Ureter (tissue), 1 donor: ENCODE measurements at places on chromosomes 6 and 20. TPM values are rescaled to one million over a fixed set of nuclear protein-coding genes. Genes with fewer than 3 reads are reported as not detected.

GRCh38 chr6:166162599-166163342 lies 4.9 kb downstream of the TBXT start:
- DNase-seq, result no peak

DNA sequence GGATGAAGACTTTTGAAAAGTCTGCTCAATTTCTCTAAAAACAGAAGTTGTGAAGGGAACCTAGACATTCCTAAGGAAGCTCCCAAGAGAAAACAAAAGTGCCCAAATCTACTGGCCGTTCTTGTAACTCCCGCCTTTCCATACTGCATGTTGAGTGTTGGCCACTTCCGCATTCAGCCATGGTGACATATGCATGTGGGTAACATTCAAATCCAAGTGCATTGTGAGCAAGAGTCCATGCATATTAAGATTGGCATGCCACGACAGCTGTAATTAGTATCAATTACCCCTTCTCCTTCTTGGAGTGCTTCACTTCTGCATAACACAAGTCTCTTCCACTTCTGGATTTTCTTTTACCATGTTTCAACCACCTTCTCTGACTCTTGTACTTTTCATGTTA lies 8.4 kb downstream of the SLC35D3 start:
- no peak for DNase-seq

DNA sequence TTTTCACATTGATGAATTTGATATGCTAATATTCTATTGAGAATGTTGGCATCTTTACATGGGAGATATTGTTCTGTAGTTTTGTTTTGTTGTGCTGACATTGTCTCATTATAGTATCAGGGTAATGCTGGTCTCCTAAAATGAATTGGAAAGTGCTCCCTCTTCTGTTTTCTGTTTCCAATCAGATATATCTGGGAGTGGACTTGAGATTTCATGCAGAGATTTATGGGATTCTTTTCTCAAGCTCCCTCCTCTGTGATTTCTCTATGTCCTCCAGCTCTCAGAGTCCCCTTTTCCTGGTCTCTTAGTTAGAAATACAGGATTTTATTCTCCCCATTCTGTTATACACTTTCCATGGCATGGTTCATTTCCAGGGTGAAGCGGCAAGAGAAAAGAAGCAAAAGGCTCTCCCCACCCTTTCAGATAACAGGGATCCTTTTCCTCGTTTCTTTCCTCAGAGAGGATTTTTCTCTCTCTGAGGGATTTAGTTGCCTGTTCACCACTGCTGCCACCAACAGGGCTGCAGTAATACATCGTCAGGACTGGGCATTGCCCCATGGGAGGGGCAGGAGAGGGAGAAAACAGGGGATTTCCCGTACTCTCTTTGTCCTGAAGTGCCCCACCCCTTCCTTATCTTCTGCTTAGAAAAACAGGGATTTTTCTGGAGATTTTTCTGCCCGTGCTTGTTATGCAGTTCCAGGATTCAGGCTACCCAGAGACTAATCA lies 59.3 kb upstream of the STMND1 start:
- no peak for DNase-seq

The ADGB gene
- total RNA-seq, result not detected

GRCh38 chr6:33959661-33960344 lies 156.0 kb upstream of the MLN start:
- DNase-seq, result no peak

DNA sequence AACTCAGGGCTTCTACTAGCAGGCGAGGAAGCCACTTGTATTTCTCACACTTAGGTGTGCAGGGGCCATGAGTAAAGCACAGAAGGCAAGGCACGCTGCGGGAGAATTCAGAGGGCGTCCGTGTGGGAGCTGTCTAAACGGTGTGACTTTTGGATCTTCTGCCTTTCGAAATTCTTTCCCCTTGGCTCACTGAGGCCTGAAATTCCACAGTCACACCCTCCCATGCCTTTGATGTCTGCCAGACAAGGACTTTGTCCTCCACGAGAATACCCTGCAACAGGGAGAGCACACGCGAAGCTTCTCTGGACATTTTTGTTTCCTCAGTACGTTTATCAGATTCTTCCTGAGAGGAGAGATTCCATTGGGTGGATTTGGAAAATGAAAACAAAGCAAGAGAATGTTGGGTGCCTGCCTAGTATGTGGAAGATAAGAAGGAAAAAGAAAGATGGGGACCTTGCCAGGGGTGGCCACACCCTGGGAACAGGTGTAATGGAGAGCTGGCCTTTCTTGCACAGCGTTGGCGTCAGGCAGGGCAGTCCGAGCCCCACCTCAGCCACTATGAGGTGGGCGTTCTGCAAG lies 235.7 kb downstream of the MYLK4 start:
- DNase-seq, result no peak

GRCh38 chr6:6686748-6687601 lies 98.5 kb downstream of the LY86 start:
- DNase-seq, result peak; percentile 95

DNA sequence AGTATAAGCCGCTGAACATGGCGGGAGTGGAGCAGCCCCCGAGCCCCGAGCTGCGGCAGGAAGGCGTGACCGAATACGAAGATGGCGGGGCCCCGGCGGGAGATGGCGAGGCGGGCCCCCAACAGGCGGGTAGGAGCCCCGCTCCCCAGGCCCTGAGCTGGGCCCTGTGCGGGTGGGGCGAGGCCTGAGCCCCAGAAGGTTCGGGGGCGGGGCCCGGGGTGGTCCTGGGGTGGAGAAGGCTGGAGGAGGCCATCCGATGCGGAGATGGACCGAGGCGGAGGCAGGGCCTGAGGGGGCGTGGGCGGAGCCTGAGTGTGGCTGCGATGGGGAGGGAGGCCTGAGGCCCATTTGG lies 7.1 kb downstream of the L3MBTL1 start:
- no peak for DNase-seq

GRCh38 chr6:8579372-8579771 lies 144.0 kb upstream of the SLC35B3 start:
- no peak for DNase-seq

DNA sequence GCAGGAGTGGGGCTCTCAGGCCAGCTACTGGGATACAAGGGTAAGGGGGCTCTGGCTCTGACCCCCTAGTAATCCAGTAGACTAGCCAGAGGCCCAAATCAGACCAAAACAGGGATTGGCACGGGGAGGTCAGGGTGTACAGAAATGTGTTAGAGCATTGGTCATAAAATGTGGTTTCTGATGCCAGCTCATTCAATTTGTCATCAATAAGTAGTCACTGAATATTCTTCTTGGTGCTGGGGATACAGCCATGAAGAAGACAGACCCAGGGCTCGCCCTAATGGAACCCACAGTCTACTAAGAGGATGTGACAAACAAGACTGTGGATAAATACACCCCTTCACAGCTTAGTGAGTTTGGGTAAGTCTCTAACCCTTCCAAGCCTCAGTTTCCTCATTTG lies 11.1 kb downstream of the MAP1LC3A start:
- no peak for DNase-seq

The CST5 gene
- total RNA-seq, result not detected

The PRPH2 gene
- 0.91 TPM for total RNA-seq

The SGK1 gene
- total RNA-seq, result 46.3 TPM

The HMGCLL1 gene
- 0.57 TPM for total RNA-seq

The SDC4 gene
- 215 TPM for total RNA-seq

- no peak for DNase-seq
These were observed 81.8 kb downstream of the NFATC2 start for GRCh38 chr20:51460569-51461265.

The WFDC8 gene
- not detected for total RNA-seq

The KIAA1755 gene
- total RNA-seq, result 3.9 TPM

The FAXC gene
- 2.7 TPM for total RNA-seq

DNA sequence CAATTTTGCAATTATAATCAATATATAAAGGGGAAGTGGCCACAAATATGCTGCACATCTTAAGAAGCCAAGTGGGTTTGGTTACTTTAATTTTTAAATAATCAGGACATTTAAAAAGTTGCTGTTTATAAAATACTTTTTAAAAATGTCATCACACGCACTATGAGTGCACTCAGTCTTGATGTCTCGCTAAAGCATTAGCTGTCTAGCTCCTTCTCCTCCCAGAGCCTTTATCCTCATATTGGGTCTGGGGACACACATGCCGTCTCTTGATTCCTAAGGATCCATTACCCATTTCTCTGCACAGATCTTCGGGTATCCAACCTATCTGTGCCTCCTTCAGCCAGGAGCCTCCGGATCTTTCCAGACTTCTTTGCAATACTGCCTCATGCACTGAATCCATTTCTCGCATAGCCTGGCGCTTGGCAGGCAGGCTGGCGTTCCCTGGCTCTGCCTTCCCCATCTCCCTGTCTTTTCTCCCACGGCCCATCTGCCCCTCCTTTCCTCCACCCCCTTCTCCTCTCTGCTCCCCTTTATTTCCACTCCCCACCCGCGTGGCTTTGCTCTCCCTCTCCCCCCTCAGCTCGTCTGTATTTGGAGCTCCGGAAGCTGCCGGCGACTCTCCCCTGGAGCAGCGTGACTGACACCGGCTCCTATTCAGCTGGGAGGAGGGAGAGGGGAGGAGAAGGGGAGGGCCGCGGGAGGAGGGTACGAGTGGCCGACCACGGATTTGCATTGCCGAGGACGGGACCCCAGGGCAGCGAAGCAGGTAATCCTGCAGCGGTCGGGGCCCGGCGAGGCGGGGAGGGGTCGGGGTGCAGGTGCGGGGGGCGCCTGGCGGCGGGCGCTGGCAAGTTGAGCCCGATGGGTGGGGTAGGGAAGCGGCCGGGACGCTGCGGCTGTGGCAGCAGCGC lies at the start of gene CAP2:
Gene CAP2 (plus strand): TSS at position 618 of the 914 bp plus-strand sequence. CDS start 27,961 bp downstream, outside the sequence.
- DNase-seq, result peak; percentile 76

The MAS1 gene
- total RNA-seq, result not detected

The CEP57L1 gene
- total RNA-seq, result 11.5 TPM

DNA sequence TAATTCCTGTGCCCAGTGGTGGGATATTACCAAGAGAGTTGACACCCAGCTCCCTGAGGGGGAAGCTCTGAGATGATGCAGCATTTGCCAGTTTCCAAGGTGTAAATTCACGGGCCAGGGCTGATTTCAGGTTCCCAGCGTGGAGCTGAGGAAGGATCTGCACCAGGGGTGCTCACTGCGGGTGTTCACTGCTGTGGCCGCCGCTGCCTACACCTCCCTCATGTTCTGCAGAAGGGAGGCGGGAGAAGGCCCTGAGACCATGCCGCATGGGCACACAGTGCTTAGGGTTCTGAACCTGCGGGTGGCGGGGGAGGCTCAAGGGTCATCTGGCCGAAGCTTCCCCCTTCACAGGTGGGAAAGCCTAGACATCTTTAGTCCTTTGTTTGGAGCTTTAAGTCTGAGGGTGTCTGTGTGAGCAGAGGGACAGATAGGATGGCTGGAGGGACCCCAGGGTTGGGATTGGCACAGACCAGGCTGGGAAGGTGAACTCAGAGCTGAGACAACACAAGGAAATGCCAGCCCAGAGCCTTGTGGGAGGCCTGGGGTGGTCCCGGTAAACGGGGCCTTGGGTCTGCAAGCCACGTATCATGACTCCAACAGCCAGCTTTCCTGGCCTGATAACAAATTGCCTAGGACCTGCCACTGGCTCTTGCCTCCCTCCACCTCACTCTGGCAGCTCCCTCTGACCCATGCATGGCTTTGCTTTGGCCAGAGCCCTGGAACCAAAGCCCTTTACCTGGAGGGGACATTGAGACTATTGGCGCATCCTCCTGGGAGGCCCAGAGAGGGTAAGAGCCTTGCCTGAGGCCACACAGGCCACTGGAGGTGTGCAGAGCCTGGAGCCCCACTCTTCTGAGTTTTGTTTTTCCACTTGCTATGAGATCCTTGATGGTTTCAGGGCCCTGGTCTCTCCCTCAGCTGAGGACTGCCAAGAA lies 40.4 kb downstream of the SYNJ2 start:
- no peak for DNase-seq

The ZKSCAN8 gene
- 28.6 TPM for total RNA-seq

DNA sequence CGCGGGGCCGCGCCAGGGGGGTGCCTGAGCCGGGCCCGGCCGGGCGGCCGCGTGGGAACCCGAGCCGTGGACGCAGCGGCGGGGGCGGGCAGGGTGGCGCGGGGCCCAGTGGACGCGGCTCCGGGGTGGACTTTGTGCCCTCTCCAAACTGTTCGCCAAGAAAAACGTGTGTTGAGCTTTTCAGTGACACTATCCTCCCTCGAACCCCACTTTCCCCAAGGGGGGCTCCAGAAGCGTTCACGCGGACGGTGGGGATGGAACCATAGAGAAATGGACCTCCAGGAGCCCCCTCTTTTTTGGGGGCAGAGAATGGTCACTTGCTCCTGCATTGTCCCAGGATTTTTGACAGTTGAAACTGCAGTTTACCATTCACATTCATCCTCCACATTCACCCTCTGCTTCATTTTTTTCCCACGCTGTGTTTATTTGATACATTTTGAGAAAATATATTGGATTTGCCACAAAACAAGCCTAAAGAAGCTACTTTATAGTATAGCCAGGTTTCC lies 2.9 kb upstream of the HIVEP1 start:
- no peak for DNase-seq

The LCA5 gene
- total RNA-seq, result 5.8 TPM
